H7 (cell line): ENCODE measurements at places on chromosomes 3 and 15. TPM values are rescaled to one million over a fixed set of nuclear protein-coding genes. Genes with fewer than 3 reads are reported as not detected.

The SCG3 gene
- total RNA-seq = 8.9 and 19.0 TPM in 2 replicates

The CCDC39 gene
- 0.07 TPM in 1 of 2 replicates, not detected in the other for total RNA-seq

The KNG1 gene
- total RNA-seq = not detected in 2 replicates

The TPRG1 gene
- 0.35 and 1.4 TPM in 2 replicates for total RNA-seq

The ADGRG7 gene
- not detected in 2 replicates for total RNA-seq

The STXBP5L gene
- total RNA-seq = 1.5 and 1.7 TPM in 2 replicates

The ZNF609 gene
- total RNA-seq = 24.8 and 32.8 TPM in 2 replicates

The TMEM212 gene
- total RNA-seq = not detected in 2 replicates

The SLC51B gene
- not detected in 2 replicates for total RNA-seq

The GCSAM gene
- not detected in 2 replicates for total RNA-seq

The ITPKA gene
- 0.07 and 0.52 TPM in 2 replicates for total RNA-seq

The FAN1 gene
- 22.8 and 30.2 TPM in 2 replicates for total RNA-seq

The ARID3B gene
- total RNA-seq = 65.9 and 68.0 TPM in 2 replicates

The LRRC3B gene
- 0.48 and 0.62 TPM in 2 replicates for total RNA-seq

The PEX11A gene
- 1.3 and 1.6 TPM in 2 replicates for total RNA-seq

The RASL12 gene
- 20.9 and 22.1 TPM in 2 replicates for total RNA-seq

The ZNF80 gene
- not detected in 2 replicates for total RNA-seq

The C3orf85 gene
- total RNA-seq = not detected in 2 replicates

The MED12L gene
- total RNA-seq = 7.9 and 8.0 TPM in 2 replicates

The FOXB1 gene
- total RNA-seq = 25.0 and 32.7 TPM in 2 replicates

The CIB1 gene
- total RNA-seq = 16.3 and 21.2 TPM in 2 replicates

The TGM4 gene
- total RNA-seq = 0.11 TPM in 1 of 2 replicates, not detected in the other

The TEX9 gene
- 7.2 and 8.8 TPM in 2 replicates for total RNA-seq

The CHST13 gene
- total RNA-seq = 2.5 and 2.8 TPM in 2 replicates

The SQOR gene
- 1.5 and 2.2 TPM in 2 replicates for total RNA-seq

The ZNF620 gene
- total RNA-seq = 5.6 and 8.8 TPM in 2 replicates

The PLXND1 gene
- total RNA-seq = 59.0 and 70.4 TPM in 2 replicates

The TEX55 gene
- not detected in 2 replicates for total RNA-seq

The BDH1 gene
- total RNA-seq = 25.3 and 25.7 TPM in 2 replicates

The TMEM108 gene
- total RNA-seq = 2.1 and 3.5 TPM in 2 replicates

The PROK2 gene
- total RNA-seq = 1.9 and 2.7 TPM in 2 replicates

The TAGLN3 gene
- total RNA-seq = 3.5 and 4.5 TPM in 2 replicates

The PPP1R14D gene
- total RNA-seq = not detected in 2 replicates

The ACKR4 gene
- not detected in 2 replicates for total RNA-seq

The ZNF385D gene
- 0.11 and 0.17 TPM in 2 replicates for total RNA-seq

The NAALADL2 gene
- total RNA-seq = 0.14 and 1.3 TPM in 2 replicates

The ATP8B4 gene
- total RNA-seq = not detected in 2 replicates

The P3H2 gene
- 44.7 and 72.7 TPM in 2 replicates for total RNA-seq

The CRABP1 gene
- 744 and 864 TPM in 2 replicates for total RNA-seq

The FAM240A gene
- total RNA-seq = not detected in 2 replicates

The GUCA1C gene
- not detected in 2 replicates for total RNA-seq

The SOX14 gene
- 0.52 and 1.2 TPM in 2 replicates for total RNA-seq

The STRA6 gene
- total RNA-seq = 10.3 and 10.8 TPM in 2 replicates

The SLC24A1 gene
- total RNA-seq = 2.8 and 4.6 TPM in 2 replicates

The ARHGEF26 gene
- 5.4 and 6.0 TPM in 2 replicates for total RNA-seq

The SMCO1 gene
- total RNA-seq = not detected in 2 replicates

The HIGD2B gene
- 0.17 and 0.30 TPM in 2 replicates for total RNA-seq

The CYP1A2 gene
- not detected in 2 replicates for total RNA-seq

The AAGAB gene
- 44.5 and 48.6 TPM in 2 replicates for total RNA-seq

The IDH2 gene
- total RNA-seq = 67.6 and 74.4 TPM in 2 replicates

The FBXW12 gene
- 0.07 and 0.67 TPM in 2 replicates for total RNA-seq

The TCAIM gene
- total RNA-seq = 22.4 and 32.3 TPM in 2 replicates

The CHRD gene
- 4.5 and 10.5 TPM in 2 replicates for total RNA-seq

The MCTP2 gene
- total RNA-seq = 4.2 and 4.7 TPM in 2 replicates
